ENCODE measurements at places on chromosomes 1 and 21.

GRCh38 chr1:228370941-228371740, 35.5 kb downstream of the TRIM11 start:
- DNase-seq, result no peak

GRCh38 chr1:29406814-29407213, 170.5 kb downstream of the PTPRU start:
- DNase-seq, result no peak

GRCh38 chr1:116298746-116299145, 74.3 kb upstream of the ATP1A1 start:
- no peak for DNase-seq

- no peak for DNase-seq
Measured at GRCh38 chr1:110785612-110786011, 87.3 kb upstream of the CD53 start.

GRCh38 chr1:153570874-153571273, 5.2 kb upstream of the S100A2 start:
- no peak for DNase-seq

DNA sequence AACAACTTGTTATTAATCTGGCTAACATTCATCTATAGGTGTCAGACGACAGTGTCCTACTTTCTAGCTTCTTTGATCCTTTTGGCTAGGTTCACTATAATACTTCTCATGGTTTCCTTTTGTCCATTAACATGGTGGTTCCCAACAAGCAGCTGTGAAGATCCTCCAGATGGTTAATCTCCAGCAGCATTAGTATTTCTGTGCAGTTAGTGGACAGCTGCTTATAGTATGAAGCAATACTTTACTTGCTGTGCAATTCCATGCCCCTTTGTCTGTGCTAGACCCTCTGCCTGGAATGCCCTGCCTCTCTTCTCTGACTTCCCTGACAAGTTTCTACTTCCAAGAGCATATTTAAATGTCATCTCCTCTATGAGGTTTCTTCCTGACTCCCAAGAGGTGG, 41.7 kb upstream of the ARHGAP29 start:
- DNase-seq, result no peak
